Gastroesophageal sphincter (tissue), 4 donors: ENCODE measurements at places on chromosomes 1 and 21. TPM values are rescaled to one million over a fixed set of nuclear protein-coding genes. Genes with fewer than 3 reads are reported as not detected.
A peak's percentile ranks its signal among the peaks of the same experiment; 100 is the strongest.

- no peak for ATAC-seq
Observed at GRCh38 chr1:17967623-17968255, 139.9 kb upstream of the IGSF21 start.

DNA sequence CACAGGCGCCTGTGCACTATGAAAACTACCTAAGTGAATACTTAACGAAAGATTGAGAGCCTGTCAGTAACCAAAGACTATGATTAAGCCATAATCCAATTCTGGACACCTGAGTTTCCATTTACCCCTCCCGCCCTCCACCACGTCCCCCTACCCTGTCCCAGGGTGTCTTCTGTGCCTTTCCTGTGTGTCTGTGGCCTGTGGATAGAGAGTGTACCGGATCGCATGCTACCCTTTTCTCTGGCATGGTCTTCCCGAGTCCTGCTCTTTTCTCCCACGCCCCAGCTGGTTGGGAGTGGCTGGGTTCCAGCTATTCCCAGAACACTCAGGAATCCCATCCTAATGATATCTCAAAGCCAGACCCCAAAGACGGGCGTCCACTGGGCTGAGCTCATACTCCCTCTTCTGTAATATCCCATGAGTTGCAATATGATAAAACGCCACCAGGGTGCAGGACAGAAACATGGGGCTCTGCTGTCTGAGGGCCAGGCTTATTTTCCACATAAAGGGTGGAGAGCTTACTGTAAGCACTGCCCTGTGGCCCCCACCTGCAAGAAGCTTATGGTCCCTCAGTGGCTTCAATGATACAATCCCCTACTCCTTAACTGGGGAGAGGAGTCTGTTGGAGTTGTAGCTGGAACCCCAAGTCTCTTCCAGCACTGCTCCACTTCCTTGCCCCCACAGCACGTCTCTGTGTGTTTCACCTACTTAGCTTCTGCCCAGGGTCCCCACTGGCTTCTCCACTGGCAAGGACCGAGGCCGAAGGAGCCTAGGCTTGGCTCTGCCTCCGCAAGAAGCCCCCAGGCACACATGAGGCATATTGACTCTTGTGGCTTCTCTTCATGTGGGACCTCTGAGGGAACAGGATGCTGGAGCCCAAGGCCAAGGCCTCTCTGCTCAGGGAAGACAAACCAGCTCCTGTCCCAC lies 17.6 kb upstream of the ALX3 start:
- ATAC-seq = peak; percentile 70

Gene MCOLN2
- total RNA-seq = 1.9 TPM

DNA sequence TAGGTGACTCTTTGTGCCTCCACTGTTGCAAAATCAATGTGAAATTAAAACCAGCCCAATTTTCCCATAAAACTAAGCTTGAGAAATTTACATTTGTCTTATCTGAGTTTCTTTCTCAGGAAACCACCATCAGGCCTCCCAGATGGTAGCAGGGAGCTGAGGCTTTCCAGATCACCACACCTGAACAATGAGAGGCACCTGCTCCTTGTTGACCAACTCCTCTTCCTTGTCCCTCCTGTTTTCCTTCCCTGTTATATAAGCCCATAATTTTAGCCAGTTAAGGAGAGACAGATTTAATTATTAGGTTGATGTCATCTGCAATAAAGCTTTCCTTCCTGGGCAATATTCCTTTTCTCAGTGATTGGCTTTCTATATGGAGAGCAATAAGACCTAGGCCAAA lies 32.0 kb upstream of the C1orf185 start:
- no peak for ATAC-seq

DNA sequence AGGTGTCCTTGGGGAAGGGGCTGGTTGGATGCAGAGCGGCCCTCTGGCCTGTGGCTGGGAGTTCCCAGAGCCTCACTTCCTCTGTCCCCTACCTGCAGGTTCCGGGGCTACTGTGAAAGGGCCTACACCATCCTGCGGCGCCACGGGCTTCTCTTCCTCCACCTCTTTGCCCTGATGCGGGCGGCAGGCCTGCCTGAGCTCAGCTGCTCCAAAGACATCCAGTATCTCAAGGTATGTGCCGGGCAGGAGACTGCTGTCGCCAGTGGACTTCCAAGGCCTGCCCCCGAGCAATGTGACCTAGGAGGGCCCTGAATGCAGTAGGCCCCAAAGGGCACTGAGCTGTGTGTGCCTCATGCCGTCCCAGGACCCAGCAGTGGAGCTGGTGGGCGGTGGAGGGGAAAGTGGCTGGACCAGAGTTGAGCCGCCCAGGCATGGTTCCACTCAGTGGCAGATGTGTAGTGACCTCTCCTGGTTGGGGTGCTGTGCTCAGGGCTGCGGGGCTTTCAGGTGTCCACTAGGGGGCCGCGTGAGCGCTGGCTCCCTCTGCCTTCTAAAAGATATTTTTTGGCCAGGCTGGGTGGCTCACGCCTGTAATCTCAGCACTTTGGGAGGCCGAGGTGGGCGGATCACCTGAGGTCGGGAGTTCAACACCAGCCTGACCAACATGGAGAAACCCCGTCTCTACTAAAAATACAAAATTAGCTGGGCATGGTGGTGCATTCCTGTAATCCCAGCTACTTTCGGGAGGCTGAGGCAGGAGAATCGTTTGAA lies 73.4 kb downstream of the PIK3CD start:
- ATAC-seq = peak; percentile 54

- ATAC-seq = no peak
Observed at GRCh38 chr1:107451715-107452114, 310.9 kb downstream of the NTNG1 start.

- no peak for ATAC-seq
Observed at GRCh38 chr1:27116232-27116631, 38.7 kb downstream of the SLC9A1 start.

- ATAC-seq = no peak
Observed at GRCh38 chr1:16209847-16210407, 2.5 kb downstream of the ARHGEF19 start.

- no peak for ATAC-seq
Observed at GRCh38 chr1:85135392-85135798, 65.4 kb downstream of the SYDE2 start.

GRCh38 chr21:46092811-46093667 lies 4.9 kb upstream of the COL6A2 start:
- peak; percentile 34 for ATAC-seq

DNA sequence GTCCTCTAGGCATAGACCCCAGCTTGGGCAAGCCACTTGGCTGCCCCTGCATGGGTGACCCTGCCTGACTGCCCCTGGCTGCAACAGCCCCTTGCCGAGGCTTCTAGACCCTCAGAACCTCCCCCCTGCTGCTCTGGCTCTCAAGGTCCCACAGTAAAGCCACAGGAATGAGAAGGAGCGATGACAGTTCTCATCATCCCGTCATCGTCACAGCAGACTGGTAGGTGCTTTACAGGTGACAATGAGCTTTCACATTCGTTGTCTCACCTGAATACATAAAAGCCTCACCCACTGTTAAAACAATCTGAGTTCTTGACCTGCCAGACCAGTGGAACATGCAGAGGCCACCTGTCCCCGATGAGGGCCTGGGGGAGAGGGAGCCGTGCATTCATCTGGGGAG lies 36.0 kb upstream of the GPR157 start:
- no peak for ATAC-seq

- ATAC-seq = no peak
Observed at GRCh38 chr1:202081992-202082391, 40.7 kb upstream of the GPR37L1 start.

GRCh38 chr21:21971384-21971783 lies 973.2 kb downstream of the NCAM2 start:
- ATAC-seq = no peak

DNA sequence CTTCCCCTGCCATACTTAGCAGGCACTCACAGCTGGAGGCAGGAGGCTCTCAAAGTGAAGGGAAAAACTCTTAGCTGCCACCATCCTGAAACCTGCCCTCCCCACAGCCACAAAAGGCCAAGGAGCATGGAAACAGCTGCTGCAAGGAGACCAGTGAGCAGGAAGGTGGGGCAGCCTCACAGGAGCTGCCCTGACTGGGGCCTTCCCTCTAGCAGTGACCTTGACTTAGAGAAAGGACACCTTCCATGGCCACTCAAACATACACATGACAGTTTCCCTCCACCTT lies 126.3 kb downstream of the HIVEP3 start:
- ATAC-seq = no peak

- no peak for ATAC-seq
Observed at GRCh38 chr1:47227341-47228232, 4.4 kb downstream of the TAL1 start.

- no peak for ATAC-seq
Observed at GRCh38 chr1:200392625-200393185, 17.1 kb downstream of the ZNF281 start.

- ATAC-seq = no peak
Observed at GRCh38 chr1:214043167-214043566, 55.4 kb downstream of the PROX1 start.

DNA sequence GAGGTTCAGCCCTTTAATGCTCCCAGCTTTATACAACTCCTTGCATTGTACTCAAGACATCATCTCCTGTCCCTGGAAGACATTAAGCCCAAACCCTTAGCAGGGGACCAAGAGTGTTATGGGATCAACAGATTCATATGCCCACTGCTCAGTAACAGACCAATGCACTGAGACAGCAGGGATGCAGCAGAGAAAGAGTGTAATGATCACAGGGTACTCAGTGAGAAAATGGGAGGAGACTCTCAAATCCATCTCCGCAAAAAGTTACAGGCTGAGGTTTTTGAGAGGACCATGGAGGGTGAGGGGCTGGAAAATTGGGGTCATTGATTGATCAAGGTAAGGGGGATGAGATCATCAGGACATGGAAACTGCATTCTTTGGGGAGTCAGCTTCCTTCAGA lies 96.2 kb downstream of the MATN1 start:
- no peak for ATAC-seq

DNA sequence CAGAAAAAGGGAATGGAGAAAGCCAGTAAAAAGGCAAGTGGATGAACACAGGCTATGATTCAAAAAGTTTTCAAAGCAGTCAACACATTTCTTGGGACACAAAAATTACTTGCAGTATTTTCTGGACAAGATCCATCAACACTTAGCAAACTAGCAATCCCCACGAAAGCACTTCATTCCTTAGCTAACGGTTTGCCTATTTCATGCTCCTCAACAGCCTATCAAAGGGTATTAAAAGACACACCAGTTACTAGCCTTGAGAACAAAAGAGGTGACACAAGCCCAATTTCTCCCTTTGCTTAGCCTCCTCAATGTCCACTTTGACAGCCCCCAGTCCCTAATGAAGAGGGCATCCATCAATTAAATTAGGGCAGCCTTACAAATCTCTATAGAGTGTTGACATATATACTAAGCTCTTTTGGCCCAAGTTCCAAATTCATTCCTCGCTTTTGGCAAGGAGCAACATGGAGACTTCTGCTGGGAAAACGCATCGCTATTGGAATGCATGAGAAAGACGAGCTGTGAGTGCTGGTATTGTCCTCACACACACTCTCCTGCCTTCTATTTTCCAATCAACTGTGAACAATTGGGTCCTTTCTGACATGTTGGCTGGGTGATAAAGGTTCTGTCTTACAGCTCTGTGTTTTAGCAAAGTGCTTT lies 180.0 kb downstream of the TNR start:
- no peak for ATAC-seq

DNA sequence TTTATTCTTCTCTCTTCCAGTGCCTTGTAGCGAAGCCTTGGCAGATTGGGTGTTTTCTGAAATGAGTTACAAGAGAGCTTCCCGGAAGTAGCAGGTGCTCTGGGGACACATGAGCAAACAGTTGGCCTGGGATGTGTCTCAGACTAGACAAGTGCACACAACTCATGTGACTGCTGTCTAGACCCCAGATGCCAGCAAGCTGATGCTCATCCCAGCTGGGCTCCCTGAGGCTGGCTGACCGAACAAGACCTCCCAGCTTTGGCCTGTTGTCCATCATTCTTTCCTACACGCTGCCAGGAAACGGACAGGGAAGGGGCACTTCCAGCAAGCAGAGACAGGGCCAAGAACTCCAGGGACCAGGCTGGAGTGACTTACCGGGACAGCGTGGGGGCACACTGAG lies 18.7 kb upstream of the CSF1 start:
- ATAC-seq = no peak

DNA sequence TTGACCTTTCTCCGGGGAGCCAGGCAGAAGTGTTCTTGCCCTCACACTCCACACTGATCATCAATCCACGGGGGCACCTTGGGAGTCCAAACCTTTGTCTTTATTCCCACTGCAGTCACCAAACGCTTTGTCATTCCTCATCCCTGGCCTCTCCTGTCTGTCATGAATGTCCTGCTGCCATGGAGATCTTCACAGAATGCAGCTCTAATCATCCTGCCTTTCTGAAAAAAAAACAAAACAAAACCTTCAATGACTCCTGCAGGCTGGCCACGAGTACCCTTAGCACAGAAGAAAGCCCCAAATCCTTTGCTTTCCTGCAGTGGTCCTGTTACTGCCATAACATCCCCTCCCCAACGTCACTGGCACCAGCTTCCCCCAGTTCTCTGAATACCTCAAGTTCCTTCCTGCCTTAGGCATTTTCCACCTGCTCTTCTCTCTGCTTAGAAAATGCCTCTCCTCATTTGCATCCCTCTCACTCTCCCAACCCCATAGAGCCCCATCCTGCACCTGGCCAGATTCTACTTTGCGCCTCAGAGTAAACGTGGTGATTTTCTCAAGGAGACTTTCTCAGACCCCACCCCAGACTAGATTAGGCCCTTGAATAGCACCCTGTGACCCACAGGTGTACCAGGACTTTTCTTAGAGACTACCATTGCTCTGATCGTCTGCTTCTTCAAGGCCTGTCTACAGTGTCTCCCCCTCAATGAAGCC lies 131.2 kb downstream of the AK5 start:
- ATAC-seq = no peak

Gene KRTAP21-2
- not detected for total RNA-seq

DNA sequence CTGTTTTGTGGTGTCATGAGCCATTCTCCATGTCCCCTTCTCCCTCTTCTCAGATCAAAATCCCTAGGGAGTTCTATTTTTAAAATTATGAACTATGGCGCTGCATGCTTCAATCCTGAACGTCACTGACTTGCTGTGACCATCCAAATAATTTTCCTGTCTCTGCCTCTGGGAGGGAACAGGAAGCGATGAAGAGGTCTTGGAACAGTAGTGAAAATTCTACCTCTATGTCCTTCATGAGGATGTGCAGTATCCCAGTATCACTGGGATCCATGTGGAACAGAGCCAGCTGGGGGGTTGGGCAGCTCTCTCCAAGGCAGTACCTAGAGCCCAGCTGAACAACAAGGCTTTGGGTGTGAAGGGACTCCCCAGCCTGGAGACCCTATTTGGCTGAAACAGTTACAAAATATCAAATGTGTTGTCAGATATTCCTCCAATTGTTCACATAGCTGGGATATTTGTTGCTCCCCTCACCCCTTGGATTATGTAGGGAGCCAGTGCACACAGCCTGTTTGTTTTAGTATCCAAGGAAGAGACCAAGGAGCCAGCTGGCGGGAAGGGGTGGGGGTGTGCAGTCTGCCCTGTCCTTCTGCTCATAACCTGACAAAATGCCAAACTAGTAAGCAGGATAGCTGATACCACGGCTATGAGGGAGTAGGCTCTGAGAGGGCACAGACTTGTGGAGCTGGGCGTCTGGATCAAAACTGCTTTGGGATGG lies 7.6 kb downstream of the DCLRE1B start:
- peak; percentile 86 for ATAC-seq

Gene NUDT4B
- total RNA-seq = 73.1 TPM

GRCh38 chr1:161139766-161140165 lies 7.3 kb upstream of the DEDD start:
- no peak for ATAC-seq

GRCh38 chr1:222275729-222276465 lies 272.0 kb downstream of the HHIPL2 start:
- ATAC-seq = no peak

GRCh38 chr21:25328736-25329135 lies 278.5 kb downstream of the MRPL39 start:
- ATAC-seq = no peak

- ATAC-seq = no peak
Observed at GRCh38 chr21:25459365-25459764, 147.9 kb downstream of the MRPL39 start.

Gene TAF5L
- 27.1 TPM for total RNA-seq
